ENCODE measurements at places on chromosomes 1 and 21.

DNA sequence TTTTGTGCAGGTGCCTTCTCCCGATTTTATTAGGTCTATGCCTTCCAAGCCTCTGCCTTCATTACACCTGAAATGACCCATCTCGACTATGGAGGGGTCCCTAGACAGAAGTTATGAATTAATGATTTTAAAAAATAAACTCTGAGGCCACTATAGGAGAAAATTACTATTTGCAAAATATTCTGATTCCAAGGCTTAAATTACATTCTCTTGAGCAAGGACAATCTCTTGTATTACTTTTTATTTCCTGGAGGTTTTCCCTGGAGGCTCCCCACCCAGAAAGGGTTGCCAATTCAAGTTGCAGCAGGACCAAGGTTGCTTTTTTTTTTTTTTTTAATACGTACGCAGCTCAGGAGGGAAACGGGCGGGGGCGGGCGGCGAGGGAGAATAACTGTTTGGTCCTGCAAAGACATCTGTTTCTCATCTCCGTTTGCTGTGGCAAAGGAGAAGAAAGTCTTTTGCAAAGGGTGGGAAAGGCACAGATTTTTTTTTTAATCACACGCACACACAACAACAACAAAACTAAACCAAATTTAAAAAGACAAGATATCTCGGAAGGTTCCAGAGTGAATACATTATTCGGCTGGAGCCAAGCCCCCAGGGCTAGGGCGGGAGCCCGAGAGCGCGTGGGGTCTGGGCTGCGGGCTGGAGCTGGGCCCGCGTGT, 618 bp upstream of the SERTAD4 start:
- DNase-seq: no peak

- no peak for DNase-seq
These were observed 41.9 kb downstream of the SYDE2 start for GRCh38 chr1:85158910-85159309.

- DNase-seq: no peak
These were observed 14.0 kb upstream of the DISC1 start for GRCh38 chr1:231612393-231613089.

- no peak for DNase-seq
These were observed 108.9 kb downstream of the CRYAA start for GRCh38 chr21:43277481-43278351.

DNA sequence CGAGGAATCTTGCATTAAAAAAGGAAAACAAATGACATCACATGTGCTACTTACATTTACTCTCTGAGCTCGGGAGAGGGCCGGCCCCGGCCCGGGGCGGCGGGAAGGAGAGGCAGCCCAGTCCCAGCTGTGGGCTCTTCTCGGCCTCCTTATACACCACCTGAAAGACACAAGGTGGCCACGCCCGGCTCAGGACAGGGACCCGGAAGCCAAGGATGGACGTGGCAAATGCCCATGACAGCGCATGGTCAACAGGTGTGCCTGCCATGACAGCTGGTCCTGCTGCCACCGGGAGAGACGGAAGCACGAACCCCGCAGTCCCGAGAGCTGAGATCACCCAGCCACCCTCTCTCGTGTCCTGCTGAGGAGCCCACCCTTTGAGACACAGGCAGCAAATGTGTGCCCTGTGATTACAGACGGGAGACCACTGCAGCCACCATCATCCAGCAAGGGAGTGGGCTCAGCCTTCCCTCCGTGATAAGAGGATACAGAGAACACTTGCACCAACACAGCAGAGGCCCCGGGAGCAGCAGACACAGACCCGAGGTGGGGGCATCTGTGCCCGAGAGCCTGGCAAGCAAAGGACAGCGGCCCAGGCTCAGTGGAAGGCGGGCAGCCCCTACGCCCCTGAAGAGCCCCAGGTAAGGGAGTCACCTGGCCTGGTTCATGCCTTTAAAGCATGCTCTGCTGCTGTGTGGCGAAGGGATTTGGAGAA, 8.7 kb downstream of the TPRG1L start:
- DNase-seq: no peak

Measured in neural crest cell (in vitro differentiated cells).